ENCODE measurements at places on chromosomes 7 and 10.

GRCh38 chr10:90413196-90413595, 444.6 kb downstream of the HTR7 start:
- DNase-seq = no peak

- no peak for DNase-seq
These were observed 6.4 kb downstream of the WDFY4 start for GRCh38 chr10:48690791-48691660.

GRCh38 chr10:122308417-122309141, 37.5 kb downstream of the BTBD16 start:
- no peak for DNase-seq

GRCh38 chr7:901388-902154, 25.2 kb downstream of the GET4 start:
- DNase-seq = peak; percentile 80

GRCh38 chr7:27409776-27410175, 167.2 kb downstream of the EVX1 start:
- DNase-seq = no peak

GRCh38 chr10:96073722-96074121, 30.3 kb downstream of the CCNJ start:
- no peak for DNase-seq

DNA sequence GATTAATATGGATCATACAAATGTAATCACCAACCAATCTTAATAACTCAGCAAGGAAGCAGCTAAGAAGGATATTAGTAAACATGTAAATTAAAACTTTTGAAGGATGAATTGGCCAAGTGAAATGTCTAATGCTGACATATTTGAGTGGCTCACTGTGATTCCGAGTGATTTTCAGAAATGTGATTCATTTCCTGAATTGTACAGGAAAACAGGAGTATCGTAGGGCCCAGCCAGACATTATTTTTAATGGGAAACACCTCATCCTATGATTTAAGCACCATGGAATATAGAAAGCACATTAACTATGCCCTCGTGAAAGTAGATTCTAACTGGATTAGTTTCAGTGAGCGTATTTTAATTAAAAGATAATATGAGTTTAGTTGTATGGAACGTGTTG, 82.3 kb downstream of the LHFPL3 start:
- DNase-seq = no peak

- no peak for DNase-seq
These were observed 3.5 kb upstream of the SLC35B4 start for GRCh38 chr7:134320201-134320600.

- no peak for DNase-seq
These were observed 563.3 kb downstream of the GATA3 start for GRCh38 chr10:8617792-8618191.

- no peak for DNase-seq
These were observed 91.3 kb downstream of the TCF7L2 start for GRCh38 chr10:113041324-113041723.

DNA sequence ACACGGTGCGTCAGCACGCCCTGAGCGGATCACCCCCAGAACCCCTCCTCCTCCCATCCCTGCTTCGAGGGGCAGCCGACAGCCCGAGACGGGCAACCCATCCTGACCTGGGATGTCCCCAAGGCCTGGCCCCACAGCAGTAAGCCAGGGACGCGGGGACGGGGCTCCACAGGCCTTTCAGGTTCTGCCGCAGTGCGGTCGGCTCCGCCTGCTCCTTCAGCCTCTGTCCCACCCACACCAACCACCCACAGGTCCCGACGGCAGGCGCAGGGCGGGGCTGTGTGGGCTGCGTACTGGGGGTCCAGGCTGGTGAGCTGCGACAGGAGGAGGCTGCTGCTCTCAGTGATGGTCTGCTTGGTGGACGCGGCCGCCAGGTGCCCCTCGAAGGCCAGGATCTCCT, 16.7 kb downstream of the INTS1 start:
- no peak for DNase-seq

GRCh38 chr7:144437370-144438191, 34.1 kb upstream of the NOBOX start:
- peak; percentile 45 for DNase-seq

- DNase-seq = no peak
These were observed 3.6 kb downstream of the CAMK2B start for GRCh38 chr7:44321796-44322195.

- no peak for DNase-seq
These were observed 370.1 kb downstream of the PRPF18 start for GRCh38 chr10:13956826-13957225.

DNA sequence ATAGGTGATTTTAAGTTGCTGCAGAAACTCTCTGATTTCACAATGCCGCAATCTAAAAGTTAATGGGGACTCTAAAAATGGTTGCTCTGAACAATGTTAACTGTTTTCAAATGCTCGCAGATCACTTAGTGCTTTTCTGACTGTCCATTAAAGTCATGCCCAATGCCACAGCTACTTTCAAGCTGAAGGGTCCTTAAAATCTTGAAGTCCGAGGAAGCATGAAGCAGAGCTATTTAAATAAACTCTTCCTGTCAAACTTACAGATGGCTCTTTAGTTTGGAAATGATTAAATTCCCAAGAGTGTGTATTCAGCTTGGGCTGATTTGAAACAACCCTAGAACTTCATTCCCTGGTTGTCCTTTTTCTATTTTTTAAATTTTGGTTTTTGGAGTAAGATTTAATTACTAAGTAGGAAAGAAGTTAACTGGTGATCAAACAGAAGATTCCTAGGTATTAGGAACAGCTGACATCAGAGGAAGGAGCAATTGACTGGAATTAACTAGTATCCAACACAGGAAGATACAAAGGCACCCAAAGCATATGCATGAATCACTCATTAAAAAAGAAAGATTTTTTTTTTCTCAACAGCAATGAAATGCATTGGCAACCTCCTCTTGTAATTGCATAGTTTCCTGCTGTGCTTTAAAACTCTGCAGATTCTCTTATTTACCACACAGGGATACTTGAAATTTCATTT, 105.1 kb downstream of the NRP1 start:
- DNase-seq = no peak

DNA sequence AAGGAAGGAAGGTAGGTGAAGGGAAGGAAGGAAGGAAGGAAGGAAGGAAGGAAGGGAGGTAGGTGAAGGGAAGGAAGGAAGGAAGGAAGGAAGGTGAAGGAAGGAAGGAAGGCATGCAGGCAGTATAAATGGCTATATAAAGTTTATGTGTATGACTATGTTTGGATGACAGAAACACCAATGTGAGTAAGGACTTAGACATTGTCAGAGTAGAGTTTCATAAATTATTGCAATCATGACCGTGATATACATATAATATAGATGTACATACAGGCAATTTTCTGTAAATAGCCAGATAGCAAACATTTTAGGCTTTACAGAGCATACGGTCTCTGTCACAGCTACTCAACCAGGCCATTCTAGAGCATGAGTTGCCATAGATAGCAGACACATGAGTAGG, 133.8 kb upstream of the AKR1E2 start:
- no peak for DNase-seq

GRCh38 chr7:103894656-103895596, 94.5 kb downstream of the RELN start:
- DNase-seq = no peak

DNA sequence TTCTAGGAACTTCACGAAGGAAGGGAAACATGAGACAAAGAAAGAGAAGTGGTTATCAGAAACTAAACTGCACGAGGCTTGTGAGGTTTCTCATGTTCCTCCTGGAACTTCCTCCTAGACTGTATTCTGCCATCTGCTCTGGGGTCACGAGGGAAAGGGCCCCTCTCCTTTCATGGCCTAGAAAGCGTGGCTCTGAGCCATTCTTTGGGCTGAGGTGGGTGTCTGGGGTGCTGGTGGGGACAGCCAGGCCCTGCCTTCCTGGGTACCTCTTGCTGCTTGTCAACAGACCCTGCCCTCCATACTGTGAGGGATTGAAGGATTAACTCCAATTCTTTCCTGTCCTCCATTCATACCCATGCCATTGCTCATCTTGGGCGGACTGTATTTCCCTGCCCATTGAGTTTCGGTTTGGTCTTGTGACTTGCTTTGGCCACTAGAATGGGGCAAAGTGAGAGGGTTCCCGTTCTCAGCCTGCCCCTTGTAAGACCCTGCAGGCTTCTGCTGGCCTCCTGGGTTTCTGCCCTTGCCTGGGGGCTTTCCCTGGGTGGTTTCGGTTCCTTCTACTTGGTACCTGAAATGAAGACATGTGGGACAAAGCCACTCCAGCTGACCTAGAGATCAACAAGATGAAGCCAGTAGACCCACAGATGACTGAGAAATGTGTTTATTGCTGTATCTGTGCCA, 14.9 kb upstream of the GIMAP8 start:
- no peak for DNase-seq

DNA sequence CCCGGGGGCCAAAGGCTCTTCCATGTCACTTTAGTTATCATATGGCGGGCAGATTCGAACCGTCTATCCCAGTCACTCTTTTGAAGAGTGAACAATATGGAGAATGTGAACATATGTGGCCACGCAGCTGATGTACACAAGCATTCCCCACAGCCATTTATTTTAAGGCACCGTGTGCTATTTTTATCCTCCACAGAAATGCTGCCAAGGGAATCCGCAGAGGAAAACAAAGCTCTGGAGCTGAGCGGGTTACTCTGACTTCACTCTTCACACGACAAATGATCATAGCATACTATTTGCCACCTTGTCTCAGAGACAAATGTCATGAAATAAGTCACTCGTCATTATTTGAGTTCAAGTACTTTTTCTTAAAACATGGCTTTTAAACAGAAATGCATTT, 100.3 kb downstream of the CTBP2 start:
- DNase-seq = no peak
